NCI-H524 treated with DMSO at 0.1 percent for 48 hours (cell line): ENCODE measurements at places on chromosomes 5 and 9.

GRCh38 chr9:130379649-130379970 lies 65.2 kb upstream of the ASS1 start:
- DNase-seq = no peak

DNA sequence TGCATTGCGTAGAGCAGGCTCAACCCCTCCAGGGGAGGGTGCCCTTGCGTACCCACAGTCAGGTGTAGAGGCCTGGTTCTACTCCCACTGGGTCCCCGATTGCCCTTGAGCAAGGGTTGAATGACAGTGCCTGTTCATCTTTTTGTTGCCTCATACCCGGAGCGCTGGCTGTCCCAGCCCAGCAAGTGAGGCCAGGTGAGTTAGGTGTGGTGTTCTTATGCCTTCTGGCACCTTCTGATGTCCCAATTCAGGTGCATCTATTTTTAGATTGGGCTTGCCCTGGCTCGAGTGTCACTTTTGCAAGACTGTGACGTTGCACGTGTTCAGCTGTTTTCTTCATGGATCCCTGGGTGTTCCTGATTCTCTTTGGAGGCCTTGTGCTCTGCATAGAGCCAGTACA lies 257.8 kb downstream of the GOLPH3 start:
- no peak for DNase-seq

GRCh38 chr9:87888501-87888900 lies 5.8 kb downstream of the SPATA31E1 start:
- DNase-seq = no peak

DNA sequence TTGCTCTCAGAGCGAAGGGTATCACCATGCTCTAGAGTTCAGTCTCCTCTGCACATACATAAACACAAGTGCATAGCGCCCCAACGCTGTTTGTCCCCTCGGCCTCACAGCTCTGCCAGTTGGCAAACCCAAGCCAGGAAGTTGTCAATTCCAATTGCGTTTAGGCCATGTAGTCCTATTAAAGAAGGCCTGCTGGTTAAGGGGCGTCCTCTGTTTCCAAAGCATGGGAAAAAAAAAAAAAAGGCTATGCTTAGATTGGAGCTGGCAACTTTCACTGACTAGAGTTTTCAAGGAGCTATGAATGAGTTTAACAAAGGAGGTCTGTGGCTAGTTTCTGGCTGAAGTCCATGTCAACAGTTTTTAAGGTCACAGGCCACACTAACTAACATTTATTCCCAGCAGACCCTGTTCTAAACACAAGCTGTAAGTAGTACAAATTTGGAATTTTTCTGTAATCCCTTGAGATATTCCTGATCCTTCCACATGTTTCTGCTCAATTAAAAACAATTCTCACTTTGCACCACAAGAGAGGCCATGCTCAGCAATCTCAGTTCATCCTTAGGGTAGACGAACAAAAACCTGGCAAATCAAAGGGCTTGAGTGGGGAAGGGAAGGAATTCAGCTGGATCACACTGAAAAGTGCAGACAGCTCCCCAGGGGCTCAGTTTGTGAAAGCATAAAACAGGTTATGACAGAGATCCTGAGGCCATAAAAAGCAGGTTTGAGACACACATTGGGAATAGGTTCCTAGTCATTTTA lies 187.7 kb downstream of the DENND1A start:
- no peak for DNase-seq

- DNase-seq = no peak
Observed at GRCh38 chr9:88998911-88999310, 7.6 kb downstream of the S1PR3 start.
